ENCODE measurements at places on chromosomes 4 and X.

GRCh38 chr4:41389356-41389755 lies 132.6 kb downstream of the UCHL1 start:
- DNase-seq = no peak

DNA sequence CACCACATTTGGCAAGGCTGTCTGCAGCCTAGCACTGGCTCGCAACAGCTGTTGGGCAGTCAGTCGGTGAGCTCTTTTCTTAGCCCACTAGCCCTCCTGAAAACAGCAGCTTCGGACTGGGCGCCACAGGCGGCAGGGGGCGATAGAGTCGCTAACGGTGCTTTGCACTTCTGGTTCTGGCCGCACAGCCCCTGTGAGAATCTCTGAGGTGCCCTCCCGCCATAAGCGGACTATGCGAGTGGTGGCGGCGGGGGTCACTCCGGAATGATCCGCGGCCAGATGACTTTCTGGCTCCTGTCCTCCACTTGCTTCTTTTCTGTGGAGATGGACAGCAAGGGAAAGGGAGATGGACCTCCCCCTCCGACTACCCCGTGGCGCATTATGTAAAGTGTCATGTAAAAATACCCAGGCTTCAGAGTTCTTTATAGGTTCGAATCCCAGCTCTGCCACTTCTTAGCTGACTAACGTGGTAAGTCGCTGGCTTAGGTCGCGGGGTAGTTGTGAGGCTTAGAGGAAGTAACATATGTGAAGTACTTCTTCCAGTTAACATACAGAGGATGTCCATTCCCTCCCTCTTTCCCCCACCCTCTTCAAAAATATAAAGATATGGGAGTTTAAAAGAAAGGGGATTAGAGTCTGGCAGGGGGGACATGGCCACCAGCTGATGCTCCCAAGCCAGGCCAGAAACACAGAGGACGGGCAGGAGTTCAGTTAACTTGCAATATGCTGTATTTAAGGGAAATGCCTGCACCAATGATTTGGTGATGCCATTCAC lies 11.0 kb downstream of the ARHGAP36 start:
- DNase-seq = no peak

DNA sequence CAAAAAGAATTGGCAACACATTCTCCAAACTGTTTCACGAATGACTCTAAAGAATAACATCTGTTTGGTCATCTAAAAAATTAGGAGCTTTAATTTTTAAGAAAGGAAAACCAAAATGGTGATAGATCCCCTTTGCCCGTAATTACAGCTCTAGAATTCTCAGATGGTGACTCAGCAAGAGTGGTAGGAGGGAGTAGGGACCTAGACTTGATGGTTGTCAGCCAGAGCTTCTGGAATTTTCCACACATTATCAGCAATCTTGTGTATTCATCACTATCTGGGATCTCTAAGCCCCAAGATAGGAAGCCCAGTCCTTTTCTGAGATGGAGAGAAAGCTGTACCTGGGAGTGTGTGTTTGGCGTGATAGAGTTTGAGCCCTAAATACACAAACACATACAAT lies 103.9 kb upstream of the RAB40AL start:
- DNase-seq = no peak

DNA sequence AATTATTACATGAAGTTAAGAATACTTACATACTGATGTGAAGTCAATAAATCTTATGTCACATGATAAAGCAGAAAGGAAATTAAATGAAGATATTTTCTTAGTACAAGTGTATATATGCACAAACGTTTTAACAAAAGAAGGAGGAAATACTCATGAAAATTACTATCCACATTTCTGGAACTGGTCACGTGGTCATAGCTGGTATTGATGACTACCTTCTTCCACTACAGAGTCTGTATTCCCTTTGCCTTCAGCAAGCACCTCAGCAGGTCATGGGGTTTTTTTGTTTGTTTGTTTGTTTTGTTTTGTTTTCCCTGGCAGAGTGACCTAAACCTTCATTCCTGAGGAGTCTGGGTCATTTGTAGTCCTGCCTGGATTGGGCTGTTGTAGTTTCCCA lies 174.9 kb upstream of the BANK1 start:
- DNase-seq = no peak

GRCh38 chr4:165906272-165906671 lies 33.2 kb downstream of the TLL1 start:
- DNase-seq = no peak

DNA sequence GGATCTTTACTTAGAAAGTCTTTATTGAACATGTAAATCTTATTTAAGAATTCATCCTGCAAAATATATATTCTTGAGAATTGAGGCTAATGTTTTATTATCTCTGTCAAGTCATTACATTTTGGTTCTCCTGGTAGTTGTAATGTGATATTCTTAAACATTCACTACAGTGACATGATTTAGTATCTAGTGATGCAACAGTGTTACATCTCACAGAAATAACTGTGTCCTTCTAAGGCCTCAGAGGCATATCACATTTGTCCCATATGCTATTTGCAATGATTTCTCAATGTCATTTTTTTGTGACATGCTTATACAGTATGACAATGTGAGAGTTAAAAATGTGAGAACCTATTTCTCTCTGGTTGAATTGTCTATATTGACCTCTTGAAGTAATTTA lies 34.1 kb downstream of the PRRG1 start:
- no peak for DNase-seq

DNA sequence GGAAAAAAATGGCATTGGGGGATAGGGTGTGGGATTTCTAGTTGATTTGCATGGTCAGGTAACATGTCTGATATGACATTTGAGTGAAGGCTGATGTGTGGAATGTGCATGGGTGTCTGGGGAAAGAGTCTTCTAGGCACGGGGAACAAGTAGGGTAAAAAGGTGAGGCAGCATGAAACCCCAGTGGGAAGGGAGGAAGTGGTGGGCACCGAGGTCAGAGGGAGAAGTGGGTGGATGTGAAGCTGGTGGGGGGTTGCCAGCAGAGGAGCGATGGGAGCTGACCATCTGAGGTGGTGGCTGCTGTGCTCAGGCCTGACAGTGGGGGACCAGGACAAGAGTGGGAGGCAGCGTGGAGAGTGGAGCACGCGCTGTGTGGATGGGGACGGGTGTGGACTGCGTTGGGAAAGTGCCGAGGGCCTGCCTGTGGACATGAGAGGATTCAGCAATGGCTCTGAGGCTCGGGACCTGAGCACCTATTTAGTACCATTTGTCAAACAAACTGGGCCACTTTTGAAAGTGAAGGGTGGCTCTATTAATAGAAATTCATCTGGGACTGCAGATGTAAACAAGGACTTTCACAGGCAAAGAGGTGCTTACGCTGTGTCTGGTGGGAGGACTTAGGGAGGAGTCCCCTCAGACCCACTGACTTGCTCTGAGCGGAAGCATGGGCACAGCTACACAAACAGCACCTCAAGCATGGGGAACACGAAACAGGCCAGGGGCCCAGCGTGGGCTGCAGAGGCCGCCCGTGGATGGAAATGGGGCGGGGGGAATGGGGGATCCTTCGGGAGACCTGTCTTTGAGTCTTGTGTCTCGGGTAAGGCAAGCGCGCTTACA lies 16.7 kb upstream of the S100P start:
- DNase-seq = no peak

All from upper lobe of right lung (tissue), 1 donor.